ENCODE measurements at places on chromosomes 2 and 18.
A peak's percentile ranks its signal among the peaks of the same experiment; 100 is the strongest.

DNA sequence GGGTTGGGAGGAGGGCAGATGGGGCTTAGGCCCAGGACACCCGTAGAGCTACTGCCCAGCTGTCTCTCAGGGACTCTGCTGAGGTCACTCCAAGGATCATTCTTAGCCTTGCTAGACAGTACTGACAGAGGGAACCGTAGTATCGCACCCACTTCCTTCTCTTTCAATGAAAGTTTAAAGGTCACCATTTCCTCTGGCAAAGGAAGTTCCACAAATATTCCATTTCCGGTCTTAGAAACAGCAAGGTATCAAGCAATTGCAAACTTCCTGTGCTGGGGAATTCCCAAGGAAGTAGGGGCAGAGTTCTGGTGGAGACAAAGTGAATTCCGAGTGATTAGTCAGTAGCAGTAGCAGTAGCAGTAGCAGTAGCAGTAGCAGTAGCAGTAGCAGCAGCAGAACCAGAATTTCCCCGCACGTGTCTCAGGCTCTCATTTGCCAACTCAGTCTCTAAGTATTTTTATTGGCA lies 24.7 kb downstream of the IL1B start:
- DNase-seq = no peak

DNA sequence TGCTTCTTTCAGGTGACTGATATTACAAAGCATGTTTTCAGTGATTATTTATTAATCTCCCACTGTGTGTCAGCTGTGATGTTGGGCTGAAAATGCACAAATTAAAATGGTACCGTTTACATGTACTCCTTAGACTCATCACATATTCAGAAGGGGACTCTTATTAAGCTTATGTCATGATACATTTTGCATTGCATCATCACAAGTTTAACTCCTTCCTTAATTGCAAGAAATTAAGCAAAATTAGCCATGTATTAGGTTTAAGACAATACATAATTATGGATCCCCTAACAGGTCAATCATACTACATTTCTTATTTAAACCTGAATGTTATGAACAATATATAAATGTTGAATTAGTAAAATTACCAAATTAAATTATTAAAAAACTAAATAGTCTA lies 899.1 kb downstream of the TMEM182 start:
- no peak for DNase-seq

DNA sequence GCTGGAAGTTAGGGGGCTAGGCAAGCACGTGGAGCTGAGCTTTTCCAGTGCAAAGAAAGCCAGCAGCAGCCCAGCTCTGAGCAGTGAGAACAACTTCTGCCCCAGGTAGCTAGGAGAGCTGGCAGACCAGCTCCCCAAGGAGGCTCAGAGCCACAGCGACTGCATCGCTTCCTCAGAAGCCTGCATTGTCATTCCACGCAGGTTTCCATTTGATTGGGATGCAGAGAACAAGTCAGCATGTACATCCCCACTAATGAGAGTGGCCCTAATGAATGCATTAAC lies 45.1 kb downstream of the C1QL2 start:
- DNase-seq = no peak

- DNase-seq = no peak
Measured at GRCh38 chr2:11550901-11551568, 17.2 kb downstream of the GREB1 start.

DNA sequence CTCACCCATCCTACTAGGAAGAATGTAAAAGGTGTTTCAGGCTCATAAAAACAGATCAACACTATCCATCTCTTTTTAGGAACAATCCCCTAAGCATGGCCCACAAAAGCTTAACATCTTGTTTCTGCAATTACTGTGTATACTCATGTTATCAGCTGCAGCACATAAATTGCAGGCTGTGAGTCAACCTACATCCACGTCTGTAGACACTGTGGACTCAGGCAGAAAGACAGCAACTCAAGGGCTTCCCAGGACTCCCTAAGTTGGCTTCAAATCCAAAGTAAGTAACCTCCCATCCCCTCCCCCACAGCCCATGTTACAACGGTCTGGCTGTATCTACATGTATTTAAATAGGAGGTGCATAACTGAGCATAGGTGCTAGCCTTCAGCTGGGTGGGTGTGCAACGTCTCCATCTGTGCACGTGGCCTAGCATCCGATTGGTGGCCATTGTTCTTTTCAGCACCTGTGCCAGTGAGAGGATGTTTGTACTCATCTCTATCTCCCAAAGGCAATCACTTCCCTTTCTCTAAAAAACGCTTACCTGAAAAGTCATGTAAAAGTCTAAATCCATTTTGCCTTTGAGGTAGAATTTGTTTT lies 30.1 kb downstream of the UXS1 start:
- DNase-seq = no peak

- DNase-seq = no peak
Measured at GRCh38 chr2:104932243-104932642, 78.3 kb downstream of the POU3F3 start.

- DNase-seq = peak; percentile 54
Measured at GRCh38 chr2:195561116-195561921, 95.7 kb upstream of the SLC39A10 start.

DNA sequence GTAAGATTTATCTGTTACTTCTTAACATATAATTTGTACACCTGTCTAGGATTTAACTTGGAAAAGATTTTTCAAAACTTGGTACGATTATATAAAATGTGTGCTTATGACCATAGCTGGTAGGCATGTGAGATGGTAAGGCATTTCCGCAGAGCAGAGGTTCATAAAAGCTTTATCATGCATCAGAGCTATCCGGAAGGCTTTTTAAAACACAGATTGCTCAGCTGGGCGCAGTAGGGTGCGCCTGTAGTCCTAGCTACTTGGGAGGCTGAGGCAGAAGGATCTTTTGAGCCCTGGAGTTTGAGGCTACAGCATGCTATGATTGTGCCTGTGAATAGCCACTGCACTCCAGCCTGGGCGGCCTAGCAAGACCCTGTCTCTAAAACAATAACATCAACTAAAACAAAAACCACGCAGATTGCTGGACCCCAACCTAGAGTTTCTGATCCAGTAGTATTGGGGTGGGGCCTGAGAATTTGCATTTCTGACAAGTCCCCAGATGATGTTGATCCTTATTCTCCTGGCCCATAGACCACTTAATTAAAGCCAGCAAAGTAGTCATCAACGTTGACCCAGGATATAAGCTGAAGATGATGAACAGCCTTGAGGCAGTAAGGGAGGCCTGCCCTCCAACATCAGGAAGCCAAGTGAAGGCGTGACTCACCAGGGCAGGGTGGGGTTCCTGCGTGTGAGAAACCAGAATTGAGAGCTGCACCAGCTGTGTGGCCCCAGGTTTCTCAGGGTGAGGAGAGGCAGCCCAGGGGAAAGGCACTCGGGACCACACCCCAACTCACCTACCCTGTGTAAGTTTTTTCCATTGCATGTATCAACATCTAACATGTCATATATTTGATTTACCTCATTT lies 21.6 kb upstream of the SLC20A1 start:
- peak; percentile 90 for DNase-seq

DNA sequence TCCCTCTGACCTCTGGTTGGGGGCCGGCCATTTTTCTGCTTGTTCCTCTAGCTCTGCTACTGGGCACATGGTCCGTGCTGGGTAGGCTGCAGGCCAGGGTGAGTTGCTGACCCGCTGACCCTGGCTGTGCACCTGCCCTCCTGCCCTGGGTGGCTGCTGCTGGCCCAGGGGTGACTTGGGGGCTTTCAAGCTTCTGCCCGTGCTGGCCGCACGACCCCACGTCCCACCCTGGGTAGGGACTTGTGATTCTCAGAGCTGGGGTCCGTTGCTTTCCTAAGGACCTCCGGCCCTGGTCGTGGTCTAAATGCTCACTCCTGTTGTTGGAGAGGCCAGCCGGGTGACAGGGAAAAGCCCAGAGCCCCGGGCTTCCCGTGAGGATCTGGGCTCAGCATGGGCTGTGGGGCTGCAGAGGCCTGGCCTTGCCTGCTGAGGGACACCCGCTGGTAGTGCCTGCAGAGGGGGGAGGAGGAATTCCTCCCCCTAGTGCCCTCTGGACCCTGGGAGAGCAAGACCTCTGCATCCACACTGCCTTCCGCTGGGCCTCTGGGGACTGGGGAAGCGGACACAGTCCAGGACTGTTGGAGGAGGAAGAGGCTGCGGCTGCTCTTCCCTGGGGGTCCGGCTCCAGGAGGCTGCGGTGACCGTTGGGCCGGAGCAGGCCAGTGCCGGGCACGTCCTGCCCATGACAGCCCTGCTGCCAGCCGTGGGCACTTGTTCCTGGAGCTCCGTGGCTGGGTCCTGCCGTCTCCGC lies 6.3 kb upstream of the GAL3ST2 start:
- no peak for DNase-seq

DNA sequence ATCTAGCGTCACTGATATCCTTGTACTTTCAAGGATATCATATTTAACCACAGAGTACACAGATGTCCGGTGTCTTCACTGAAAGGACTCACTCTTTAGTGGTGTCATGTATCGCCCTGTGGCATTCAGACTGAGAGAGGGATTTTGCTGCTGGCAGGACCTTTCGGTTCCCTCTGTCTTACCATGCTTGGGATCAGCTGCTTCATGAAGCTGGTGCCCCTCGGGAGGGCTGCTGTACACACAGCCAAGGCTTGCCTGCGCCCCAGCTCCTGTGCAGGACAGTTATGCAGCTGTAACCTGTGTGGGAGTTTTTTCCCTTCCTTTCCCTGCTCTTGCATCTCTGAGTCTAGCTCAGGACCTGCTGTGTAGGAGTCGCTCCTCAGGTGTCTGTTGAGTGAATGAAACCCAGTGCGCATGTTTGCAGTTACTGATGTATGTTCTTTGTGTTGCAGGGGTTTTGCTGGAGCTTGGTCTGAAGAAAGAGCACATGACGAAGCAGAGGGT lies 64.4 kb downstream of the GREB1 start:
- DNase-seq = peak; percentile 17

- DNase-seq = no peak
Measured at GRCh38 chr2:232287316-232287715, 91.2 kb upstream of the ALPP start.

GRCh38 chr2:183029219-183029618 lies 9.0 kb downstream of the NCKAP1 start:
- no peak for DNase-seq

DNA sequence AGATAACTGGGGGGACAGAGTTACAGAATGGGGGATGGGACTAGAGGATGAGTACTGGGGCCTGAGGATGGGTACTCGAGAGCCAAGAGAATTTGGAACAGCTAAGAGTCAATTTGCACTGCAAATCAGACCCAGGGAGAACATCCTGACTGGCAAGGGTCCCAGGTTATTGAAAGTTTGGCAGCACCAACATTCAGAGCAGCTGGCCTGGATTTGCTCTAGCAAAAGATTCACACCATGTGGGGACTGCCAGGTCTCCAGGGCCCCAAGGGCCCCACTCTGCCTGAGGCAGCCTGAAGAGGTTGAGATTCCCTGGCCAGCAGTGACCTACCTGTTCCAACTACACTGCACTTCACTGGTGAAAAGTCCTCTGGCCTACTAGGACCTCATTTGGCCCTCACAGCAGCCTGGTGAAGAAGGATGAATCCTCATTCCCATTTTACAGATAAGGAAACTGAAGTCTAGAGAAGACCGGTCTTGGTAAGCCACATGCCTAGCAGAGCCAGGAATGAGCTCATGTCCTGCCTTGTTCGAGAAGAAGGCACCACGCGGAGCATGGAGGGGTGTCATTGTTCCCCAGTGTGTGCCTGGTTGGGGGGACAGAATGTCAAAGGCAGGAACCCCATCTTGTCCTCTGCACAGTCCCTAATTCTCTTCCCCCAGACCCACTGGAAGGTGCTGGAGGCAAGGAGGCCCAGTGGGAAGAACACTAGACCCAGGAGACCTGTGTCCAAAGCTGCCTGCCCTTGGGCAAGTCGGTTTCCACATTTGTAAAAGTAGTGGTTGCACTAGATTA lies 258.6 kb downstream of the TNS1 start:
- DNase-seq = no peak

- DNase-seq = no peak
Measured at GRCh38 chr18:76757335-76757734, 65.0 kb upstream of the ZNF236 start.

- no peak for DNase-seq
Measured at GRCh38 chr2:230944757-230945372, 19.8 kb upstream of the GPR55 start.

DNA sequence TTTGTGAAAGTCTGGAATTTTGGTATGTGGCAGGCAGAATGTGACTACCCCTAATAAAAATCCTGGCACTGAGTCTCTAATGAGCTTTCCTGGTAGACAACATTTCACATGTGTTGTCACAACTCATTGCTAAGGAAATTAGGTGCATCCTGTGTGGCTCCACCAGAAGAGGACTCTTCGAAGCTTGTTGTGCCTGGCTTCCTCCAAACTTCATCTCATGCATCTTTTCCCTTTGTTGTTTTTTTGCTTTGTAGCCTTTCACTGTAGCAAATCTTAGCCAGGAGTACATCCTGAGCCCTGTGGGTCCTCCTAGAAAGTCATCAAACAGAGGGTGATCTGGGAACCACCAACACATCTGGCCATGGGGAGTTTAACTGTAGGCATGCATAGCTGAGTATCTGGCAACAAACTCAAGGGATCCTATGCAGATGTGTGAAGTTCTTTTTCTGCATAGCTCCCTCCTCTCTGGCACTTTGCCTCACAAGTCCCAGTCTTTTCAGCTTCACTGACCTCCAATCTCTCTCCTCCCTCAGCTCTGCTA lies 42.1 kb upstream of the SERTAD2 start:
- no peak for DNase-seq

- no peak for DNase-seq
Measured at GRCh38 chr18:63867368-63868125, 20.0 kb upstream of the SERPINB2 start.

- DNase-seq = no peak
Measured at GRCh38 chr18:35114305-35114704, 73.1 kb downstream of the MAPRE2 start.

Data from NB4 (cell line).